ENCODE measurements at places on chromosomes 5 and 9. TPM values are rescaled to one million over a fixed set of nuclear protein-coding genes. Genes with fewer than 3 reads are reported as not detected.

CORO2A gene
- 21.0 TPM for total RNA-seq

ARAP3 gene
- 20.8 TPM for total RNA-seq

ACTL7B gene
- total RNA-seq: not detected

ZNF883 gene
- 13.0 TPM for total RNA-seq

NDUFS4 gene
- total RNA-seq: 55.0 TPM

PCDHA3 gene
- 1.2 TPM for total RNA-seq

ANKRD34B gene
- 0.09 TPM for total RNA-seq

ARID3C gene
- 0.31 TPM for total RNA-seq

GABRA1 gene
- 1.6 TPM for total RNA-seq

VPS13A gene
- total RNA-seq: 35.6 TPM

COL15A1 gene
- 0.07 TPM for total RNA-seq
